ENCODE measurements at places on chromosomes 7 and 10.

DNA sequence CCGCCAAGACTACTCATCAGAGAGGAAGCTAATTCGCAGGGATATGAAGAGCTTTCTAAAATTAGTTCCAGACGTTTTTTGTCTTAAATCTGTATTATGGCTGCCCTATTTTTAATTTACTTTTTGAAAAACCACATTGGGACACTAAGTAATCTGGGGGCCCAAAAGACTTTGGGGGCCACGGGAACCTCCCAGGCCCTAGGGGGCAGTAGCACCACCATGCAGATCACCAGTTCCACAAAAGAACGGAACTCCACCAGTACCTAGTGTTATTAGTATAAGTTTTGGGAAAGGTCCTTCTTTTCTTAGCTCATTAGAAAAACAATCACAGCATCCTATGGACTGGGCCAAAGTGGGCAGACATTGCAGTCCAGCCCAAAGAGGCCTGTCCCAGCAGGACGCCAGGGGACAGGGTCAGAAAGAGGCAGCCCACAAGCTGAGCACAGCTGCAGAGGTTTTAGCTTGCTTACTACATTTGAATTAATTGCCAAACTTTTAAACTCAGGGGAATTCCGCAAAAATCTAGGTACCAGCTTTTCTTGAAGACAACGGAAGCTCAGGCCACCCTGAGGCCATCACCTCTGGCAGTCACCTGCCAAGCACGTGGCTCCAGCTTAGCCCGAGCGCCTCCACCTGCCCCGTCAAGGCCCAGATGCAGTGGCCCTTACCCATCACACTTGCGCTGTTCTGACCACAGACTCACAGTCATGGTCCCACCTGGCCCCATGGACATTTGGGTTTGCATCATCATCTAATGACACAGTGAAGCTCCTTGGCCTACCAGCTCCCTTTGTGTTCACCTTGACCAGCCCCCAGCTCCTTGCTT is 74.8 kb downstream of the PARP12 start:
- DNase-seq, result no peak

GRCh38 chr7:20783700-20784387 is 2.8 kb downstream of the SP8 start:
- no peak for DNase-seq

- no peak for DNase-seq
Measured at GRCh38 chr7:30470771-30471170, 7.8 kb downstream of the NOD1 start.

GRCh38 chr7:84455788-84456187 is 261.2 kb upstream of the SEMA3A start:
- no peak for DNase-seq

GRCh38 chr10:77348751-77349150 is 288.9 kb downstream of the KCNMA1 start:
- DNase-seq, result no peak

DNA sequence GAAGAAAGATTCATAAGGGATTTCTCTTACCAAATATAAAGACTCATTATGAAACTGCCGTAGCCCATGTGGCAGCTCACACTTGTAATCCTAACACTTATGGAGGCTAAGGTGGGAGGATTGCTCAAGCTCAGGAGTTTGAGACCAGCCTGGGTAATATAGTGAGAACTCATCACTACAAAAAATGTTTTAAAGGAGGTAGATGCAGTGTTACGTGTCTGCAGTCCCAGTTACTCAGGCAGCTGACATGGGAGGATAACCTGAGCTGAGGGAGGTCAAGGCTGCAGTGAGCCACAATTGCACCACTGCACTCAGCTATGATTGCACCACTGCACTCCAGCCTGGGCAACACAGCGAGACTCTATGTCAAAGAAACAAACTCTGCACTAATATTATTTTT is 18.1 kb upstream of the DNA2 start:
- DNase-seq, result no peak

DNA sequence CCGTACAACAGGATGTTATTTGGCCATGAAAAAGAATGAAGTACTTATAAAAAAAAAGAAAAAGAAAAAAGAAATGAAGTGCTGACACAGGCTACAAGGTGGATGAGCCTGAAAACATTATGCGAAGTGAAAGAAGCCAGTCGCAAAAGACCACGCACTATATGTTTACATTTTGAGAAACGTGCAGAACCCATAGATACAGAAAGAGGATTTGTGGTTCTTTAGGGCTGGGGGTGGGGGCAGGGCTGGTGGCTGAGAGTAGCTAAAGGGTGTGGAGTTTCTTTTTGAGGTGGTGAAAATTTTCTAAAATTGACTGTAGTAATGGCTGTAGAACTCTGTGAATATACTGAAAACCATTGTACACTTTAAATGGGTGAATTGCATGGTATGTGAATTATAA is 86.0 kb upstream of the FAM20C start:
- no peak for DNase-seq

- DNase-seq, result no peak
Measured at GRCh38 chr7:152667958-152668357, 8.0 kb downstream of the XRCC2 start.

- no peak for DNase-seq
Measured at GRCh38 chr10:71584902-71585563, 134.5 kb downstream of the C10orf105 start.

DNA sequence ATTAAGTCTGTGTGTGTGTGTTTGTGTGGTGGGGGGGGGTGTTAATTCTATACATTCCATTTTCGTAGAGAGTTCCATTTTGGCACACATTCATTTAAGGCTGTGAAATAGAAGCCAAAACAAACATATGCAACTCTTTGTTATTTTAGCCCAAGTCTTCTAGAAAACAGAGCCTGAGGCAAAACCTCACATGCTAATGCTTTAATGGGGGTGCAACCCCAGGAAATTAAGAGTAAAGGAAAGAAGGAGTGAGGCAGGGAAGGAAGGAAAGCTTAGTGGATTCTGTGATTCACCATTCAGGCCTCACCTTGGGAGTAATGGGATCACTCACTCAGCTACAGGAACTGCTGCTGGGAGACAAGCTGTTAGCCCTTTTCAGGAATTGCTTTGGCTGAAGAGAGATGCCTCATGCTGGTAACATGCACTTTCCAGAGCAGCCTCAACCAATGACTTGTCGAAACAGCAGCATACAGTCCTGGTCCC is 73.0 kb upstream of the CTTNBP2 start:
- no peak for DNase-seq

DNA sequence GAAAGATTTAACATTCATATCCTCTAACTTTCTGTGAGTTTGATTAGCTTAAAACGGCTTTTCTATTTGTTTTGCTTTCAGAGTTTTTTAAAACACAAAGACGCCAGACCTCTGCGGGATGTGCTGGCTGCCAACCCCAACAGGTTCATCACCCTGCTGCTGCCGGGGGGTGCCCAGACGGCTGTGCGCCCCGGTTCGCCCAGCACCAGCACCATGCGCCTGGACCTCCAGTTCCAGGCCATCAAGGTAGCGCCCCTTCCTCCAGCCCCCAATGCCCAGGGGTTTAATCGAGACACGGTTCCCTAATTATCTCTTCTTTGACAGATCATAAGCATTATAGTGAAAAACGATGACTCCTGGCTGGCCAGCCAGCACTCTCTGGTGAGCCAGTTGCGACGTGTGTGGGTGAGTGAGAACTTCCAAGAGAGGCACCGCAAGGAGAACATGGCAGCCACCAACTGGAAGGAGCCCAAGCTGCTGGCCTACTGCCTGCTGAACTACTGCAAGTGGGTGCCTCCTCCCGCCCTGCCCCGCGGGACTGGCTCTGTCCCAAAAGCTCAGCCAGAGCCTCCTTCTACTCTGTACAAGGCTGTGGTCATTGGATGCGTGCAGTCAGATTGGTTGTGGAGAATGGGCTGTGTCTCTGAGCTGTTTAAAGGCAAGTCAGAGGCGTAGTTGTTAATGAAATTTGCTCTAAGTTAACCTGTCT is 71.2 kb downstream of the TRRAP start:
- no peak for DNase-seq

DNA sequence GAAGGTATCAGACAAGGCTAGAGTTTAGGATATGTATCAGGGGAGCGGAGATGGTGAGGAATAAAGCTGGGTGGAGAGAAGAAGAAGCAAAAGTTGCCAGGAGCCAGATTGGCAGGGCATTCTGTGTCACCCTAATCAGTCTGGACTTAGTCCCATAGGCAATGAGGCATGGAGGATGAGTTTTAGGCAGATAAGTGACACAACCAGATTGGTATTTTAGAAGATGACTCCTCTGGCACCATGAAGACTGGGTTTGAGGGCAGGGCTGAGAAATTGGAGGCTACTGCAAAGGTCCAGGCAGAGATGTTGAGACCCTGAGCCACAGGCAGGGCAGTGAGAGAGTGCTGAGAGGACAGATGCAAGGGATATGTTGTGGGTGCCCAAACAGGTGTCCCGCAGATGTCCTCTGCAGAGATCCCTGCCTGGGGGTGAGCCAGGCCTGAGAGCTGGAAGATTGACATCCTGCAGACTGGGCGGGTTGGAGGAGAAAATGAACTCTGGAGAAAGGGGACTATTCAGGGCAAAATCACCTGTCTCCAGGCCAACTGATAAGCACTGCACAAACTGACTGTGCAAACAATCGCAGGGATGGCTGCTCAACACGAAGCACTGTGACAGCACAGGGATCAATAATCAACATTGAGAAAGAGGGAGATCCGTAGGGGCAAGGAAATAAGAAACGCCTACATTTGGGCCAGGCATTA is 11.9 kb upstream of the HABP2 start:
- no peak for DNase-seq

DNA sequence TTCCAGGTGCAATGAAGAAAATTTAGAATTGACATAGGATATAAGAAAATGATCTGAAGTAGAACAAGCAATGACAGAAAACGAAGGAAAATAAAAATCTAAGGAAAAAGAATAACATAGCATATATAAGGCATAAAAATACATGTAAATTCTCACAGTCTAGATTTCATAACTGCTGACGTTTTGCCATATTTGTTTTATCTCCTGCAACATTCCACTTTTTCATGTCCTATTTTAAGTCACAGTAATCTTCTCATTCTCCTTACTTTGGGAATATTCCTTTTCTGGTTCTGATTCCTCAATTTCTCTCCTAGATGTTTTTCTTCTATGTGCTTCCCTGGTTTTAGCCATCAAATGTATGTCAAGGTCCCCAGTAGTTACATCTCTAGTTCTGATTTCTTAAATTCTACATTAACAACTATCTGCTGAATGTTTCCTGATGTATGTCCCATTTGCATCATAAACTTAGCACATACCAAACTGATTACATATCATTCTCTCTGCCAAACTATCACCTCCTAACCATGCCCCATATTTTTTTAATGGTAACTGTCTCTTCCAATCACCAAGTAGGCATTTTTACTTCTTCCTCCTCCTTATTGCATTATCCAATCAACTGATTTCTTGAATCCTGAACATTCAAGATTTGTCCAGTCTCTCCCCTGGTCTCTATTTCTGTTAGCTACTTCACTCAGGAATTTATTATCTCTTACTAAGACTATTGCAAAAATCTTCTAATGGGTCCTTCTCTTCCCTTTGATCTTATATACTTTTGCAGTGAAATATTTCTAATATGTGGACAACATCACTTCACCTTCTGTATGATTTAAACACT is 171.3 kb downstream of the DNAJC1 start:
- DNase-seq, result no peak

DNA sequence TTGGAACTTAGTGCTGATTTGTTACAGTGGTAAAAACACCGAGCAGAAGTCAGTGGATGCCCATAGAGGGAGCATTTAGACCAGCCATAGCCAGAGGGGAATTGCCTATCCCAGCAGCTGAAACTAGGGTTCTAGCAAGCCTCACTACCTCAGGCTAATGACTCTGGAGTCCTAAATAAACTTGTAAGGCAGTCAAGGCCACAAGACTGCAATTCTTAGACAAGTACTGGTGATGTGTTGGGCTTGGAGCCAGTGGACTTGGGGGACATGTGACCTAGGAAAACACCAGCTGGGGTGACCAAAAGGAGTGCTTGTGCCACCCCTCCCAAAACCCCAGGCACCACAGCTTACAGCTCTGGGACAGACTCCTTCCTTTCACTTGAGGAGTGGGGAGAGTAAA is 209.0 kb downstream of the MAGI2 start:
- no peak for DNase-seq

DNA sequence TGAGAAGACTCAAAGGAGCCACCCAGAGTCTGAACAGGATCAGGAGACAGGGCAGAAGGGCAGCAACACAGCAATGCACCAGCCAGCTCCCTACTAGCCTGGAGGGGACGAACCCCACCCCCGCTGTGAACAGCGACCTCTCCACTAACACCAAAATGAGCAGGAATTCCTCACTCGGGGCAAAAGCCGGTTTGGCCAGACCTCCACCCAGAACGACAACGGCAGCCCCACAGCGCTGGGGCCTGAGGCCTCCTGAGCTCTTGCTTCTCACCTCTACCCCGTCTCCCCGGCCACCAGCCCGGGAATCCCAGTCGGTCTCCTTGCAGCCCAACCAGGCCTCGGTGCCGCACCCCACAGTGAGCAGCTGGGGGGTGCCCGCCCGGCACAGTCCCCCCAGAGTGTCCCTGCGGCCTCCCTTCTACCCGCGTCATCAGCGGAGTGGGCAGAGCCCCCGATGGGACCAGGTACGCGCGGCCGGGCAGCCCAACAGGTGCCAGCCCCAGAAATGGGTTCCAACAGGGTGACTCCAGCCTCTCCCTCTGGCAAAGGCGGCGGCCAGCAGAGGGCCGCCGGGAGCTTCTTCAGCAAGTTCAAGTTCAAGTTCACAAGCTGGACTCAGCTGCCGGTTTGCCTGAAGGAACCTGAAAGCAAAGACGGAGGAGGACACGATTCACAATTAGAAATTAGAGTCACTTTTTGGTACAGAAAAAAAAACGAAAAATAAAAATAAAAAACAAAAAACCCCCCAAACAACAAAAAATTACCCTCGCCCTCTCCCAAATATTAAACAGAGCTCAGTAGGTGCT is 129.0 kb downstream of the MARCHF5 start:
- no peak for DNase-seq

DNA sequence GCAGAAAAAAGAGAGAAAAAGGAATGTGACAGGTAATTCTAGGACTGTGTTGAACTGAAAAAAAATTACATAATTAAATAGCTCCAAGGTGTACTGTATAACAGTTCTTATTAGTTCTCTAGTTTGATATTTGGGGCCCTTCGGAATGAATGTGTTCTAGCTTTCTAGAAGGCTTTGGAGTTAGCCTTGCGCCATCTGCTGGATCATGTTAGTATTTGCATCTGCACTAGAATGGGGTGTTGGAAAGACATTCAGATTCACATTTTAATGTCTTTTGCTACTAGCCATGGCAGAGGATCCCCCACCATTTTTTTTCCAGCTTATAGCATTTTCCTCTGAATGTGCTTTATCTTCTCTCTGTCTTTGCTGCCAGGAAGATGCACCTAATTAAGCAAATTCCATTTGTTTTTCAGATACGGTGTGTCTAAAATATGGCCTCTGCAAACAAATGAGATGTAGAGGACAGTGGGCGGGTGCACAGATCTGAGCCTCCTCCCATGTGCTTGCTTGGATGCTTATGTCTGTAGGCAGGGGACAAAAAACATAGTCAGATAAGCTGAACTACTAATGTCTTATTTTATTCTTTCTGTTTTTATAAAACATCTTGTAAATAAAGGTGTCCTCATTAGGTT is 238.5 kb downstream of the PHF14 start:
- no peak for DNase-seq
